ENCODE measurements at places on chromosomes 1 and 21.

- no peak for DNase-seq
Observed at GRCh38 chr1:203286161-203286984, 18.9 kb upstream of the BTG2 start.

DNA sequence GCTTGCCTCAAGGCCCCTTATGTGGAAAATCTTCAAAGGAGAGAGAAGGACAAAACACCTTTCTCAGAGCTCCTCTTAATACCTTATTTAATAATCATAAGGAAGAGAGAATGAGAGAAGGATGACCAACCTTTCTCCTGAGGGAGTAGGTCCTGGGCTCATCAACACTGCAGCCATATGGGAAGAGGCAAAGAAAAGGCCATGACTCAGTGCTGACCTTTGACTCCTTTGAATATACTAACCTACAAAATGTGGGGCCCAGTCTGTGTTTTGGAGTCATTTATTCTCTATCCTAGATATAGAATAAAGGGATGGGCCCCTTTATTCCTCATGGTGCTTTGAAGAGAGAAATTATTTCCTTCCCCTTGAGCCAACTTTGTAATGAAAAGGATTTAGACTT is 38.3 kb downstream of the CAMSAP2 start:
- no peak for DNase-seq

- DNase-seq, result no peak
Observed at GRCh38 chr1:47438165-47439016, 547 bp downstream of the FOXD2 start.

- DNase-seq, result no peak
Observed at GRCh38 chr1:15952317-15953258, 23.3 kb downstream of the ZBTB17 start.

- DNase-seq, result no peak
Observed at GRCh38 chr21:14259747-14260146, 43.8 kb downstream of the RBM11 start.
